Fibroblast of the aortic adventitia (primary cell): ENCODE measurements at places on chromosomes 6 and 20. TPM values are rescaled to one million over a fixed set of nuclear protein-coding genes. Genes with fewer than 3 reads are reported as not detected.

The TPMT gene
- 5.2 and 22.4 TPM in 2 replicates for total RNA-seq

The CALHM4 gene
- not detected in 2 replicates for total RNA-seq

The ARMC12 gene
- 0.45 TPM in 1 of 2 replicates, not detected in the other for total RNA-seq

The LAMA4 gene
- total RNA-seq: 306 and 904 TPM in 2 replicates
